ENCODE measurements at places on chromosomes 7 and 10. TPM values are rescaled to one million over a fixed set of nuclear protein-coding genes. Genes with fewer than 3 reads are reported as not detected.

ADARB2 gene
- 0.59 TPM for total RNA-seq

CABCOCO1 gene
- total RNA-seq: 0.09 TPM

DNA sequence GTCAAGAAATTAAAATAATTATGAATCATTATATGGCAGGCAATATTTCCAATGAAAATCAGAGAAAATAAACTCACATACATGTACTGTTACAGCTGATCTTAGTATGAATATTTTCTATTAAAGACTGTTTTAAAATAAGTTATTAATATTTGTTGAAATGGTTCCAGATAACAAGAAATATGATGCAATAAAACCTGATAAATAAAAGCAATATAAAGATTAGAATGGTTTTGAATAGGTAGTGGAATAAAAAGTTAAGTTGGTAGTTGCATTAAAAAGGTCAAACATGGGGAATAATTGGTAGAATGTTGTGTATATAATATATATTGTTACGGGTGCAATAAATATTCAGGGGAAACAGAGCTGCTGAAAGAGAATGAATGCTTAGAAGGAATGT, 52.5 kb downstream of the MEST start:
- DNase-seq: no peak

DNA sequence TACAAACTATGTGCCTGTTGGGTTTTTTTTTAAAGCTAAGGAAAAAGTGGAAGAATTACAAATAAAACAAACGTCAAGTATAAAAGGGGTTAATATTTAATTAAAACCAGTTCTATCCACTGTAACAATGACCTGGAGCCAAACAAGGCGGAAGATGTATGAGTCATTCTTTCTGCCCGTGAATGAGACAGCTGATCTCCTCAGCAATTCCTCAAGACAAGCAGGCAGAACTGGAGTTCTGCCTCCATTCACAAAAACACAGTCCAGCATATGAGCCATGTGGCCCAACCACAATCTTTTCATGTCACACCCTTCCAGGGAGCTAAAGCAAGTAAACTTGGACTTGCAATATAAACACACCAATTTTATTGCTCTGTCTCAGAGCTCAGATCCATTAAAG, 8.4 kb downstream of the ETV1 start:
- DNase-seq: no peak

GRCh38 chr7:939843-940242, 14.6 kb downstream of the ADAP1 start:
- DNase-seq: no peak

DNA sequence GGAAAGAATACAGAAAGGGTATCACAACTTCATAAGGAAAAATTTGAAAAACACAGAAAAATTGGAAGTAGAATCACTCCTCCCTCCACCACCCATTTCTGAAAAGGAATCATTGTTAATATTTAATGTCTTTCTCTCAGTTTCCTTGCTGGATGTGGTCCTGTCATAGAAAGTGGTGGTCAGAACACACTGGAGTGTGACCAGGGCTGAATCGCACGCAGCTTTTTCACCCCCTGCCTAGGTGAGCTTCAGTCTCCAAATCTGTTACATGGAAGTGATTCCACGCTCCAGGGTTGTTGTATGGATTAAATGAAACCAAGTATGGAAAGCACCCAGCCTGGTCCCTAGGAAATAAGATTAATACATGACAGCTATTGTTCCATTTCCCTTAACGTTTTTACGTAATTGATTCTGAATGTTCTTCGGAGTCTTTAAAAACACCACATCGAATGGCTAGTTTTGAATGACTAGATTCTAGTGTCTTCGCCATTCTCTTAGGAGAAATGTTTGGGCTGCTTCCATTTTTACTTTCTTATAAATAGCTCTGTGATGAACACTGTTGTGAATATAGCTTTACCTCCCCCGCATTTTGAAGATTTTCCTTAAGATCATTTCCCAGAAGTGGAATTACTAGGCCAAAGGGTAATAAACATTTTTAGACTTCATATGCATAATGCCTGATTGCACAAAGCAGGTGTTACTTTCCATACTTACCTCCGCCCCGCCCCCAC, 10.9 kb upstream of the DUSP5 start:
- DNase-seq: no peak

GRCh38 chr10:129694184-129694583, 227.1 kb downstream of the MGMT start:
- no peak for DNase-seq

DNA sequence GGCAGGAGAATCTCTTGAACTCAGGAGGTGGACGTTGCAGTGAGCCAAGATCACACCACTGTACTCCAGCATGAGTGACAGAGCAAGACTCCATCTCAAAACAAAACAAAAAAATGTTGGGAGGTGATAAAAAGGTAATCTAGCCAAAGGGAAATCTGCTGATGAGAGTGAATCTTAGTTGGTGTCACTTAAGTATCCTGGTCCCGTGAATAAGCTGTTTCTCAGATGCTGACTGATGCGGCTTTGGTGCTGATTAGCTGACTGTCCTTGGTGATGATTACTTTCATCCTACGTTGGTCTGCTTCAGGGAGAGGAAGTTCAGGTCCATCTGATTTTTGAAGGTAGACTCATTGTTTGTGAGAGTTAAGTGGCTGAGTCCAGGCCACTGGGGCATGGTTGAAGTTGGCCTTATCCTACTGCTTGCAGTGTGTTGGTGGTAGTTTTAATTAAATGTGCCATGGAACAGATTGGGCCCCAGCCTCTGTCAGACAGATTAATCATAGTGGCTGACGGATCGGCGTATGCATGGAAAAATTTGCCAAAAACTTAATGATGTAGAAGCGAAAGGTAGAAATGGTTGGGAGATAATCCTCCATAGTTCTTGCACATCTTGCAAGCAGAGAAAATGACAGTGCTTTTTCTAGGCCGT, 17.4 kb upstream of the TMEM236 start:
- DNase-seq: no peak

DNA sequence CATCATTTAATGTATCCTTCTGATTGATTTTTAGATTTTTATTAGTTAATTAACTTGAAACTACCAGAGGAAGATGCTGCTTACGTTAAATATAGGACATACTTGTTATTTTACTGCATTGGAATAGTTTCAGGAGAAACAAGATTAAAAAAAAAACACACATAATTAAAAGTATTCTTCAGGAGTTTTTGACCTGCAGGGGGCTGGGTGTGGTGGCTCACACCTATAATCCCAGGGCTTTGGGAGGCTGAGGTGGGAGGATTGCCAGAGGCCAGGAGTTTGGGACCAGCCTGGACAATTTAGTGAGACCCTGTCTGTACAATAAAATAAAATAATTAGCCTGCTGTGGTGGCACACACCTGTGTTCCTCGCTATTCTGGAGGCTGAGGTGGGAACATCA, 10.7 kb downstream of the CBLL1 start:
- no peak for DNase-seq

DNA sequence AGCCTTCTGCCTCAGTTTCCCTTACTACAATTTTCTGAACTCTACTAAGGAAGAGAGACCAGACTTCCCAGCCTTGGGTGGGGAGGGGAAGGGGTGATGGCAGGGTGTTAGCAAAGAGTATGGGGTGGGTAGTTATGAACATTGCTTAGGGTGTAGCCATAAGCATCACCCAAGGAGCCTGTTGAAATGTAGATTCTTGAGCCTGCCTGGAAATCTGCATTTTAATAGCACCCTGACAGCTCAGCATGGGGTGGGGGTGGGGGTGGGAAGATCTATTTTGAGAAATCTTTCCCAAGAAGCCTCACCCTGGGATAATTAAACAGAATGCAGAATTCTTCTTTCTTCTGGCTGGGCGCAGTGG, 164.8 kb downstream of the NRF1 start:
- no peak for DNase-seq

DNA sequence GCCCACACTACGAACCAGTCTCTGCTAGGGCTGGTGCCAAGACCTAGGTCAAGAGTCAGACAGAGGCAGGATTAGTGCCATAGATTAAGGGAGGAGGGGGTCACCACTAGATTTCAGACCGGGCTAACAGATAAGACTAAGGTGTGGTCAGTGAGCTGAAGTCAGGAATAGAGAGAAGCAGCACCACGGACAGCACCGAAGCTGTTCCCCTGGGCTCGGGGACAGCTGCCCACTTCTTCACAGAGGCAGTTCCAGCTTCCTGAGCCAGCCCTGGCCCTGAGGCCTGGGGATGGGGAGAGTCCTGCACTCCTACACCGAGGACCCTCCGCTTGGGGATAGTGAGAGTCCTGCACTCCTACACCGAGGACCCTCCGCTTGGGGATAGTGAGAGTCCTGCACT, 11.2 kb upstream of the JAKMIP3 start:
- no peak for DNase-seq
